A549 treated with Hydrocortisone at 1 μM for 4 hours (cell line): ENCODE measurements at places on chromosomes 11 and 22. TPM values are rescaled to one million over a fixed set of nuclear protein-coding genes. Genes with fewer than 3 reads are reported as not detected.

The PATE4 gene
- total RNA-seq = not detected in 5 replicates

The TRPC6 gene
- 0.34 to 1.2 TPM (median 0.63 TPM) in 5 replicates for total RNA-seq

The LINC01488 gene
- 0.05 TPM in 1 of 5 replicates, not detected in the others for total RNA-seq

The NLRP14 gene
- total RNA-seq = not detected in 5 replicates

The ZP1 gene
- total RNA-seq = 0.14 to 0.46 TPM (median 0.28 TPM) in 5 replicates

The OOSP2 gene
- total RNA-seq = not detected in 5 replicates

The TRIM48 gene
- not detected in 5 replicates for total RNA-seq

The NLRP10 gene
- total RNA-seq = not detected in 5 replicates

The TUBA8 gene
- total RNA-seq = 0.39 to 0.95 TPM (median 0.78 TPM) in 5 replicates

The CXCR5 gene
- total RNA-seq = 0.05 to 0.24 TPM (median 0.17 TPM) in 5 replicates

The C11orf91 gene
- total RNA-seq = 0.85 to 2.1 TPM (median 2.0 TPM) in 5 replicates

The SHISAL1 gene
- total RNA-seq = 2.8 to 4.2 TPM (median 3.0 TPM) in 5 replicates

The GLYATL1 gene
- total RNA-seq = 0.10 TPM in 1 of 5 replicates, not detected in the others
